ENCODE measurements at places on chromosomes 5 and 9.

GRCh38 chr5:87151547-87151946 lies 116.1 kb upstream of the RASA1 start:
- DNase-seq, result no peak

- DNase-seq, result no peak
Measured at GRCh38 chr9:114677418-114677817, 4.6 kb downstream of the TEX48 start.

GRCh38 chr9:34498553-34498952 lies 24.2 kb downstream of the ENHO start:
- no peak for DNase-seq

- no peak for DNase-seq
Measured at GRCh38 chr9:135607401-135608293, 31.7 kb downstream of the GLT6D1 start.
